ENCODE measurements at places on chromosomes 12 and 14.
A peak's percentile ranks its signal among the peaks of the same experiment; 100 is the strongest.

DNA sequence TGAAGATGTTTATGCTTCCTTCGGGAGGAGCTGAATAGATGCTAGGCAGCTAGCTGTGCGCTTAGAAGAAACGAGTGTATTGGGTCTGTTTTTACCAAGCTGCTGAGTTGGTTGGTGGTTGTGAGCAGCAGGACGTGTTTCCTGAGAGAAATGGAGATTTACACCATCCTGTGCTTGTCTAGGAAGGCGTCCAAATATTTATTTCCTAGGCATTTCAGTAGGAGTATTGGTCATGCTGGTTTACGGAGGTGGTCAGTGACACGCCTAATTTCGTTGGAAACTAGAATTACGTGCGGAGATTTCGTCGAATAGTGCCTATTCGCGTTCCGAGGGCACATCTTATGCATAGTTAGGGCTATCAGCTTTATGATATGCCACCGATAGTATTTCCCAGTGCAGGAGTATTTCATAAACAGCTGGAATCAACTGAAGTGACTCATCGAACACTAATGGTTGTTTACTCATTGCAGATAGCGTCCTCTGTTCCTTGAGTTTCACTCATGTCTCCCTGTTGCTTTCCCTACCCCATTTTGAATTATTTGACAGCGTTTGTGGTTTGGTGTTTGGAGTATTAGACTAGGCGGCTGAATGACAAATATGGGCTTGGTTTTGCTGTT is 780 bp downstream of the TBC1D15 start:
- DNase-seq, result no peak

DNA sequence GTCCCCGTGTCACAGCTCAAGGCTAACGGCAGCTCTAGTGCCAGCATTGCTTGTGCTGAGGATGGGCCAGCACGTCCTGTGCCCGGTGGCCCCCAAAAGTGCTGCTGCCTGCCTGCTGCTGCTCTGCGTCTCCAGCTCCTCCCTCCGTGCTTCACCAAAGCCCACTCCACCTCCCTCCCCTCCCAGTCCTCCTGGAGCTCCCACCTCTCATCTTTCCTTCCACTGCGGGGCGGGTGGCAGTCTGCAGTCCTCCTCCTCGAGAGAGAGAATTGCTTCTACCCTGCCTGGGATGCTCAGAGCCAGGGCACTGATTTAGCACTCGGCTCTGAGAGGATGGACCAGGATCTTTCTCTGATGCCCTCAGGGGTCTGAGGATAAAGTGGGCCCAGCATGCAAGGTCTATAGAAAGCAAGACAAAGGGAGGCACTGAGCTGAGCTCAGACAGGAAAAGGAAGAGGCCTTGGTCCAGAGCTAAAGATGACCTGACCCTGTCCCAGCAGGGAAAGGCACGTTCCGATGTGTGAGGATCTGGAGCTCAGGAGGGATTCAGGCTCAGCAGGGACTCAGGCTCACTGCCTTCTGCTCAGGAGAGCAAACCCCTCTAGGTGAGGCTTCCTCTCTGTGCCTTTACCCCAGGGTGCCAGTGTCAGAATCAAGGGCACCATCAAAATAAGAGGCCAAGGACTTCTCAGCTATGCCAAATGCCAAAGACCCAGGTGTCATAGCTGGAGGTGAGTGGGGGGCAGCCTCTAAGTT is 113.1 kb upstream of the FKBP4 start:
- DNase-seq, result no peak

GRCh38 chr12:91871751-91872150 is 273.9 kb downstream of the BTG1 start:
- no peak for DNase-seq

DNA sequence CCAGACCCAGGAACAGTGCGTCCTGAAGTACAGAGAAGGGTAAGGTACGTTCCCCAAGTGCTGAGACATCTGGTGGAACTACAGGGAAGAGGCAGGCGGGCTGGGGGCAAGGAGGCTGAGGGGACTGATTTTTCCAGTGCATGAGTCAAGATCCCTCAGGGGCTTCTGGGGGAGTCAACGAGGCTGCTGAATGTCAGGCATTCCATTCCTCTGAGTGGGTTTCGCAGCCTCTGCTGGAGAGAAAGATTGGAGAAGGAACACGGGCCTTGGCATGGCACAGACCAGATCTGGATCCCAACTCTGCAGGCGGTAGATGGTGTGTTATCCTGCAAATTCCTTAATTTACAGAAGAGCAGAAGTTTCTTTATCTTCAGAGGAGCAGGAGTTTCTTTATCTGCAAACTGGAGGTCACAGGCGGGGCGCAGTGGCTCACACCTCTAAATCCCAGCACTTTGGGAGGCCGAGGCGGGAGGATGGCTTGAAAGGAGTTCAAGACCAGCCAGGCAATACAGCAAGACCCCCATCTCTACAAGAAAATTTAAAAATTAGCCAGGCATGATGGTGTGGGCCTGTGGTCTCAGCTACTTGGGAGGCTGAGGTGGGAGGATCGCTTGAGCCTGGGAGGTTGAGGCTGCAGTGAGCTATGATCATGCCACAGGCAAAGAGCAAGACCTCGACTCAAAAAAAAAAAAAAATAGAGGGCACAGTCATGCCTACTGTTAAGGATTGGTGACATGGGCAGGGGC is 132.6 kb upstream of the MAP1LC3B2 start:
- peak; percentile 86 for DNase-seq

DNA sequence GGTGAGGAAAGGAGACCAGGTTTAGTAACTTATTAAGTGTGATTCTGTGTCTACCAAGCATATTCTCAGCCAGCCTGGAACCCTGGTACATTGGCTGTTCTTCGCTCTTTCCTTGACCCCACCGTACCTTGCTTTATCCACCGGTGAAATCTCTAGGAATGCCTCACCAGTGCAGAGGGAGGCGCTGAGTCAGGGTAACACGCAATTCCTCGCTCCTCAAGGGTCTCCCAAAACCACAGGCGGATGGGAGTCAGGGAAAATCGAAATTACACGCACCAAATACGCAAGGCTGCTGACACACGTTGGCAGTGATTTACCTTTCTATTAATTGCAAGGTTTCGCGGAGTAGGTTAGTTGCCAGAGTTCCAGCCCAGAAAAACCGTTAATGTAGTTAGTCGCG is 845 bp downstream of the L3HYPDH start:
- DNase-seq, result peak; percentile 42

DNA sequence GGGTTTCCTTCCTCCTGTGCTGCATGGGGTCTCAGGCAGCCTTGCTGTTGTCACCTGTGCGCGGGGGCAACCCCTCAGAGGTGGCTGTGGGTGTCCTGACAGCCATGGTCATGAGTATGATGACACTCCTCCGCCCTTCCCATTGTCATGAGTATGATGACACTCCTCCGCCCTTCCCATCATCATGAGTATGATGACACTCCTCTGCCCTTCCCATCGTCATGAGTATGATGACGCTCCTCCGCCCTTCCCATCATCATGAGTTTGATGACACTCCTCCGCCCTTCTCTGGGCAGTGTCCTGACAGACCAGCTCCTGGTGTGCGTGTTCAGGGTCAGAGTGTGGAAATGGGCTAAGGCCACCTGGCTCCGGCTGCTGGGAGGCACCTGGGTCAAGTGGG is 40.0 kb downstream of the FBRSL1 start:
- DNase-seq, result no peak

DNA sequence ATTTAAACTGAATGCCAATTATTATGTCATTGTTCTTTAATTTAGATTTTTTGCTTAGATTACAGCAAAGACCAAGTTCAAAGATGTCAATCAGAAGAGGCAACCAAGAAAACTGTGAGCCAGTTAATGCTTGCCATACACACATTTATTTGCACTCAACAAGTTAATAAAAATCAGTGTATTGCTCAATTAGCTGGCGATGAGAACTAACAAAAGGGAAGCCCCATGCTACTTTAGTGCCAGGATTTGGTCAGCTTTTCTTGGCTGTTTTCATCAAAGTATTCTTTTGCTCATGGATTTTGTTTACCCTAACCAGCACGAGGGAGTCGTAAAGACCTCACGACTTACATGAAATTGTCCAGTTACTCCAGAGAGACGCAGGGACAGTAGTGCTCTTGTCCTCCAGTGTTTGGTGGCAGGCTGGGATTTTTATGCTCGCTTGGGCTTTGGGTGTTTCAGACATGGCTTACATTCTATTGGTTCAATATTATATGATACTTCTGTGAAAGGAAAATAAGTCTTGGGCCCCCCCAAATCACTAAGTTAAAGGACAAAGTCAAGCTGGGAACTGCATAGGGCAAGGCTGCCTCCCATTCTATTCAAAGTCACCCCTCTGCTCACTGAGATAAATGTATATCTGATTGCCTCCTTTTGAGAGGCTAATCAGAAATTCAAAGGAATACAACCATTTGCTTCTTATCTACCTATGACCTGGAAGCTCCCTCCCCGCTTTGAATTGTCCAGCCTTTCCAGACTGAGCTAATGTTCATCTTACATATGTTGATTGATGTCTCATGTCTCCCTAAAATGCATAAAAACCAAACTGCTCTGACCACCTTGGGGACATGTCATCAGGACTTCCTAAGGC is 7.4 kb upstream of the B4GALNT1 start:
- no peak for DNase-seq

- DNase-seq, result no peak
Measured at GRCh38 chr12:65470256-65470655, 191.8 kb downstream of the MSRB3 start.

GRCh38 chr12:112165624-112166023 is 40.3 kb downstream of the TRAFD1 start:
- DNase-seq, result no peak

DNA sequence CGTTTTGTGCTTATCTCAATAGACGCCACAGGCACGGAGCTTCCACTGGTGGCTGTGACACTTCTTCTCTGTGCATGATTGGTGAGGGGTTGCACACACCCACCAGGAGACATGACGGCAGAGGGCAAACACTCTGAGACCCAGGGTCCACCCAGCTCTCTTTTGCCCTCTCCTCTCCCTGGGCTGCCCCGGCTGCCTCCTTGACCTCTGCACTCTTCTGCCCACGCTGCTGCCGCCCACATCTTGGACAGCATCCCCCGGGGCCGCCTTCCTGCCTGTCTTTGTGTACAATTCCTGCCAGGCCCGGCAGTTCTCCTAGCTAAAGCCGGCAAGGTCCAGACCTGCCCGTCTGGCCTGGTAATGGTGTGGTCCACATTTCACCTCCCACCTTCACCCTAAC is 44.7 kb downstream of the DPF3 start:
- DNase-seq, result no peak

DNA sequence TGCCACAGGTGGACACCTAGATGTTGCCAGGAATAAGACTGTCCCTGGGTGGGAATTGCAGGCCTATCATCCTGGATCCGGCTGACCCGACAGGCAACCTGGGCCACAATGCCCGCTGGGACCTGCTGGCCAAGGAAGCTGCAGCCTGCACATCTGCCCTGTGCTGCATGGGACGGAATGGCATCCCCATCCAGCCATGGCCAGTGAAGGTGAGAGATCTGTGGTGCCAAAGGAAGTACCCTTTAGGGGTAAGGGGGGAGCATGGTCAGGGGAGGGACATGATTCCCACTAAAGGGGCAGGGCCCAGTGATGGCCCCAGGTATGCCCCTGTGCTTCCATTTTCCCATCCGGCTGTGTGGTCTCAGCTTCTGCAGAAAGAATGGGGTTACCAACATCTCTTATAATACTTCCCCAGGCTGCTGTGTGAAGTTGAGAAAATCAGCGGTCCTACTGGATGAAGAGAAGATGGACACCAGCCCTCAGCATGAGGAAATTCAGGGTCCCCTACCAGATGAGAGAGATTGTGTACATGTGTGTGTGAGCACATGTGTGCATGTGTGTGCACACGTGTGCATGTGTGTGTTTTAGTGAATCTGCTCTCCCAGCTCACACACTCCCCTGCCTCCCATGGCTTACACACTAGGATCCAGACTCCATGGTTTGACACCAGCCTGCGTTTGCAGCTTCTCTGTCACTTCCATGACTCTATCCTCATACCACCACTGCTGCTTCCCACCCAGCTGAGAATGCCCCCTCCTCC is 8.6 kb upstream of the OAS2 start:
- DNase-seq, result no peak

DNA sequence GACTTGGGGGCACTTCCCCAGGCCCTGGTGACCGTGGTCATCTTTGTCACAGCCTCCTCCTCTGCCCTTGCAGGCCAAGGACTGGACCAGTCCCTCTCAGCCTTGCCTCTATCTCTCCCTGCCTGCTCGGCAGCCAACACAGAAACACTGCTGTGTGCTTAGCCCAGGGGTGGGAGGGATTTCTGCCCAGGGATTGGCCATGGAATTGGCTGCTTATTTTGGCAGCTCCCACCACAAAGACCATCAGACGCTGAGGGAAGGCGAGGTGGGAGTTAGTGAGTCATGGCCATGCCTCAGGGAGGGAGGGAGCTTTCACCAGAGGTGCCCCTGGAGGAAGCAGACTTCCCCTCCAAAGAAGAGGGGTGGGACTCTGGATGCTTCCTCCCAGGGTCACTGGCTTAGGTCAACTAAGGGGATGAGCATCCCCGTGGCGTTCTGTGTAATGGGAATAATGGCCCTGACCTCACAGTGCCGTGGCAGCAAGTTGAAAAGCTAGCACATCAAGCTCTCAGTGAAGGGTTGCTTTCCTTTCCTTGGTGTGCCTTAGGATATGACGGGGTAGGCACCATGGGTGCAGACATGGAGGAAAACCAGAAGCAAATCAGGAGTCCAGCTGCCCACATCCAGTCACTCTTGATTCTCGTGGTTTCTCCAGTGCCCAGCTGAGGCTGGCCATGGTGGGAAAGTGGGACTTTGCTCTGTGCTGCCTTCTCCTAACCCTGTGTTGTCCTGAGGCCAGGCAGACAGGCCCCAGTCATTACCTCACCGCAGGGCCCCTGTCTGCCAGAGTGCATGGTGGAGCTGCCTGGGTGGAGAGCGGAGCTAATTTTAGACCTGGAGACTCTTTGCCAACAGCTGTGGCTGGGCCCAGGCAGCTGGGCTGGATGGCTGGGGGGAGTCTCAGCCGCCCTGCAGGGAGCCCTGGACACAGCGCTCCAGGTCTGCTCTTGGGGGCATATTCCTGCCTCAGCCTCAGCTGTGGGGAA is 21.4 kb downstream of the B4GALNT3 start:
- DNase-seq, result peak; percentile 87

GRCh38 chr12:70831543-70831942 is 89.0 kb downstream of the PTPRR start:
- no peak for DNase-seq

GRCh38 chr12:56766535-56766934 is 3.4 kb downstream of the HSD17B6 start:
- no peak for DNase-seq

GRCh38 chr14:31854508-31855075 is 222.5 kb upstream of the ARHGAP5 start:
- DNase-seq, result no peak

- DNase-seq, result no peak
Measured at GRCh38 chr12:94805749-94806529, 155.6 kb upstream of the TMCC3 start.

DNA sequence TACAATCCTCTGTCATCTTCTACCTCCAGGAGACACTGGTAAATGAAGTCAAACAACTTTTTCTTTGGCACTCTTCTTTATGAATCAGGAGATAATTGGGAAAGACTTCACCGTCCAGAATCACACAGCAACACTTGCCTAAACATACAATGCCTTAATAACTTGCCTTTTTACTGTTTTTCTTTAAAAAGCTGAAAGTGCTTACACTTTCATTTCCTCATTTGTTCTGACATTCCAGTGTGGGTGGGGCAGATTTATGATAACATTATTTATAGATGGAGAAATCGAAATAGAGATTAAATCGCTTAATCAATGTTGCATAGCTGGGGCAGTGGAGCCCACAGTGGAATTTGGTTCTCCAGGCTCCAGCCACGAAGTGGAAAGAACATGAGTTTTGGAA is 2.8 kb upstream of the FRS2 start:
- no peak for DNase-seq

Measured in right hindlimb (tissue), 1 donor.